ENCODE measurements at places on chromosomes 5 and 9. TPM values are rescaled to one million over a fixed set of nuclear protein-coding genes. Genes with fewer than 3 reads are reported as not detected.
A peak's percentile ranks its signal among the peaks of the same experiment; 100 is the strongest.

DNA sequence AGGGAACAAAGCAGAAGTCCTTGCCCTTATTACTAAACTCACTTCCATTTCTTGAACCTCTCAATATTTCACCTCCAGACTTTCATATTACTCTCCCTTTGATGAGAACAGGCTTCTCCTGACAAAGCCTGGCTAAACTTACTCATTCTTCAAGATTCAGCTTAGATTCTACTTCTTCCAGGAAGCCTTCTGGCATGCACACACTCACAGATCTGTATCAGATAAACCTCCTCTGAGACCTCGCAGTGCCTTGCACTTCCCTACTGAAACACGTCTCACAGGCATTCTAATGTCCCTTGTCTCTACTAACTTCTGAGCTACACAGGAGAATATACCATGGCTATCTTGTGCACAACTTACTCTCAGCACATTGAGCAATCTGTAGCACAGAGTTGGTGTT, 16.6 kb upstream of the PAPPA start:
- H3K4me3 ChIP-seq = no peak overlapping the region
- no peak for DNase-seq
- no peaks in the 10 kb centered on the region for H3K4me1 ChIP-seq

- H3K4me3 ChIP-seq = no peak overlapping the region
- H3K4me1 ChIP-seq = no peaks in the 10 kb centered on the region
- DNase-seq = no peak
- no peak overlapping the region for H3K27ac ChIP-seq
- H3K27me3 ChIP-seq = no peaks in the 10 kb centered on the region
These were observed 11.0 kb downstream of the SPATA9 start for GRCh38 chr5:95671826-95672225.

- H3K4me1 ChIP-seq = peaks cover 5% of the 10 kb centered on the region
- no peaks in the 10 kb centered on the region for H3K27me3 ChIP-seq
- no peaks in the 10 kb centered on the region for H3K36me3 ChIP-seq
- peak overlapping the region; percentile 77 for H3K27ac ChIP-seq
- DNase-seq = no peak
These were observed 59.0 kb upstream of the KLF4 start for GRCh38 chr9:107548298-107549142.

The CER1 gene
- not detected for total RNA-seq

DNA sequence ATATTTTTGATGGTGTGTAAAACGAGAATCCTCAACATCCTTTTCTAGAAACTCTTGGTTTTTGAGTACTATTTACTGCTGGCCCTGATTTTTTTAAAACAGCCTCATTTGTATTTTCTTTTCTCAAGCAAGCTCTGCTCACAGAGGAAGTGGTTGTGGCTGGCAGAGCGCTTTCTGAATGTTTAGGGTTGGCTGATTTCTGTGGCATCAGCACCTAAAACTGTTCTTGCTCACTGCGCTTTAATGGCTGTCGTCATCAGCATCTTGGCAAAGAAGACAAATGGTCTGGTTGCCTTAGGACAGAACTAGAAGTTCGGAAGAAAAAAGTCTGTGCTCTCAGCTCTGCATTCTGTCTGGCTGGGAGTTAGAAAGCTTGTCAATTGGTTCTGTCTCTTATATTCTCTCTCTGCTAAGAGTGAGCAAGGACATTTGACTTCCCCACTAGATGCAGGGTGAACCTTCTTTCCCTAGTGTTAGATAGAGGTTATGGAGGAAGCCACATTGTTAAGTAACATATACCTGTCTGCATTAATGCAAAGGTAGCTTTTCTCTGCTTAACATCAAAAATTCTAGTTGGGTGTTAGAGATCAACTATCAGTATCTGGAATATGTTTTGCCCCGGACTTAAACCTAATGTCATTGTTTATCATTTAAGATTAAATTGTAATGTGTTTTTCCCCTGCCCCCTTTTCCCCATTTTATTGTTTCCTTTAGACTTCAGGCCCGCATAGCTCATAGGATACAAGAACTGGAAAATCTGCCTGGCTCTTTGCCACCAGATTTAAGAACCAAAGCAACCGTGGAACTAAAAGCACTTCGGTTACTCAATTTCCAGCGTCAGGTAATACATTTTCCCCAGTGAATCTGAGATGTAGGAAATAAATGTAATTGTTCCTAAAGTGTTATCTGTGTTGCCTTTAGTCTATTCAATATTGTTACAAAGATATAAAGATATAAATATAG, 39.0 kb downstream of the SMARCA2 start:
- DNase-seq = no peak
- peaks cover 16% of the 10 kb centered on the region for H3K36me3 ChIP-seq
- no peaks in the 10 kb centered on the region for H3K4me1 ChIP-seq
- H3K27ac ChIP-seq = no peak overlapping the region
- H3K27me3 ChIP-seq = no peaks in the 10 kb centered on the region
- no peak overlapping the region for H3K4me3 ChIP-seq

The KIF12 gene
- 3.3 TPM for total RNA-seq

The IL3 gene
- total RNA-seq = not detected

DNA sequence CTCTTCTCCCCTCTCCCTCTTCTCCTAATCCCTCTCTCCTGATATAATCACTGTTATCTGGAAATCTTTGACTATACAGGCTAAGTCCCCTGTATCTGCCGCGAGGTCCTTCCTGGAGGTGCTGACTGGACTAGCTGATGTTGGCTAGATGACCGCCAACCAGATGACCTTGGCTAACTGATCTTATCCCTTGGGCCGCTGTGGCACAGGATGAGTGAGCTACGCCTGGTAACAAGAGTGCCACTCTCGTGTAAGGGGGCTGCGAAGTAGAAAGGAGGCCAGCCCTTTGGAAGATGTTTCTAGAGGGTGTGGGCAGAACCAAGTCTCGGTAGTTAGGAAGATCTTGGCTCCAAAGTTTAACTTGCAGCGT, 345 bp upstream of the PRRC1 start:
- H3K27me3 ChIP-seq = no peaks in the 10 kb centered on the region
- DNase-seq = no peak
- peak overlapping the region; percentile 94 for H3K4me3 ChIP-seq
- peaks cover 12% of the 10 kb centered on the region for H3K4me1 ChIP-seq
- peak overlapping the region; percentile 88 for H3K27ac ChIP-seq

DNA sequence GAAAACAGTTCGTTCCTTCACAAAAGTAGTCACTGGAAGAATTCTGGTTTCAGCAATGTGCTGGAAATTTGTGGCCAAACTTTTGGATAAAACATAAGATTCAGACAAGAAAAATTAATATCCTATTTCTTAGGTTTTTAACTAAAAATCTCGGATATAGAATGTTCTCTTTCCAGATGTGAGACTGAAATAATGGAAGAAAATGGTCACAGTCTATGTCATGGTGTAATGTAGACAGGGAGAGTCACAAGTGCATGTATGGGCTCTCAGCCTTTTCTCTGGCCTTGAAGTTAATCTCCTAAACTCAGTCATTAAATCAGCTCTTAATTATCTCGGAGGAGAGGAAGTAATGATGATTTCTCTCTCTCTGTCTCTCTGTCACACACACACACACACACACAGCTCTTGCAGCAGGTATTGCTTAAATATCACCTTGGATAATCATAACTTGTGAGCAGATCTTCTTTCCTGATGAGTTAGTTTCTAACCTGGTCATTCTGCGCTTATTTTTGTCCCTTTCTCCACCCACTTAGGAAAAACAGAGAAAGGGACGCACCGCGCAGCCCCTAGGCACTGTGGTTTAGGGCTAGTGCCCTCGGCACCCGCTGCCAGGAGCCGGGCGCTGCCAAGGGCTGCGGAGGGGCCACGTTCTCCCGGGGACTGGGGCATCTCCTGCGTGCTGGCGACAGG, 672 bp upstream of the ITGA2 start:
- peak overlapping the region; percentile 63 for H3K4me3 ChIP-seq
- peak overlapping the region; percentile 82 for H3K27ac ChIP-seq
- H3K27me3 ChIP-seq = peaks cover 2% of the 10 kb centered on the region

DNA sequence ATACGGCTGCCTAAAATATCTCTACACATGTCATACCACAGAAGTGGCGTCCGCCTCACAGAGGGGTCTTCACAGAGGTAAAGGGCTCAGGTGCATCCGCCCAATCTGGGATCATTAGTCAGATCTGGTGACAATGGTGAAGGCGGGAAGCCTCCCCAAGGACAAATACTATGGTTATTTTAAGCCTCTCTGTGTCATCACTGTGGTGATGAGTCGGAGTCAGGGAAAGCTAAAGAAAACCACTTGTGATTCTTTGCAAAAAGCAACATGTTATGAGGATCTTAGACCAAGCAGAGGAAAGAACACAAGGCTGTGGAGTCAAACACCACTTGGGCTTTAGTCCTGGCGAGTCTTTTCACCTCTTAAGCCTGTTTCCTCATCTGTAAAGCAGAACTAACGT, 190.4 kb downstream of the DRD1 start:
- H3K27ac ChIP-seq = no peak overlapping the region
- no peaks in the 10 kb centered on the region for H3K36me3 ChIP-seq
- DNase-seq = no peak
- H3K4me1 ChIP-seq = no peaks in the 10 kb centered on the region

- no peak overlapping the region for H3K4me3 ChIP-seq
- H3K4me1 ChIP-seq = no peaks in the 10 kb centered on the region
- H3K27me3 ChIP-seq = no peaks in the 10 kb centered on the region
These were observed 329.2 kb downstream of the RAB3C start for GRCh38 chr5:58912116-58912515.
